ENCODE measurements at places on chromosomes 7 and 10.

DNA sequence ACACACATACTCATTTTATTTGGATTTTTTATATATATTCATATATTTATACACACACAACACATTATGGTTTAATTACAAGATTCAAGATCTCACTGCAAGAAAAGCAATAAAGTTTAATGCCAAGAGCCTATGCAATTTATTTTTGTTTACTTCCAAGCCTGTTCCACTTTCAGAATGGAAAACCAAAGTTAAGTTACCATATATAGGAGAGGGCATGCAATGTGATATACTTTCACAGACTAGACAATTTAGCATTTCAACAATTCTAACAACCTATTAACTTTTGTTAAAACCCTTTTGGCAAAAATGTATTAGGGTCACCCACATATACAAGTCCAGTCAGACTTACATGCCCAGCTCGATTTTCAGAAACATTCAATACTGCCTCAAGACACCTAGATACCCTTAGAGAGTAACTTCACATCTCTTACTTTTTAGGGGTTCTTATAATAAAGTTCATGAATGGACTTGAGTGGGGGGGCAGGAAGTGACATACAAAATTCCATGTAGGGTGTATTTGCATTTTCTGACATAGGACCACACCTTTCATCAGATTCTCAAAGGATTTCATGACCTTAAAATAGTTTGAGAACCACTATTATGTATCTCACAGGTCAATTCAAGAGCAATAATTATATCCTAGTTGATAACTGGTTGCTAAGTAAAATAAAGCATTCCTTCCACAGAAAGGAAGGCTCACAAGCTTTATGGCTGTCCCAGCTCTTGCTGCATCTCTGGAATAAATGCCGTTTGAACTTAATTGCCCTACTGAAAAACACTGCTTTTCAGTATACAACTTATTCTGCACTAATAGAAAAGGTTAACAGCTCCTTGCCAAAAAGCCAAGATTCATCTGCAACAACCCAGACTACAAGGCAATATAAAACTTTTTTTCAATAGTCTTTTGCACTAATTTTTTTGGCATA is 2.5 kb downstream of the P4HA1 start:
- no peak for DNase-seq

GRCh38 chr10:74643596-74643975 is 182.8 kb upstream of the KAT6B start:
- no peak for DNase-seq

DNA sequence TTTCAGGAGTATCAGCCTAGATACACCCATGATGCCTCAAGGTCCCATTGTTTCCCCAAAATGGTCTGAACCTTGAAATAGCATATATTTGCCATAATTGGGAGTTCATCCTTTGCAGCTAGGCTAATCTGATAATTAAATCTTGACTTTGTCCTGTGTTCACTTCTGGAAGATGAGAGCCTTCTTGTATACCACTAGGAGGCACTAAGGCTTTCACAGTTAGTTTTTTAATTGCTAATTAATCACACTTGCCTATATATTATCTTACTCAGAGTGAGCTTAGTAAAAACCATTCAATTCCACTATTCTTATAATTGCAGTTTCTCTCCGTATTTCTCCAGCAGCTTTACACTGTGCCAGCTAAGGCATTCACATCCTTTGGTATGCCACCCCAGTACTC is 48.7 kb upstream of the MAGI2 start:
- no peak for DNase-seq

DNA sequence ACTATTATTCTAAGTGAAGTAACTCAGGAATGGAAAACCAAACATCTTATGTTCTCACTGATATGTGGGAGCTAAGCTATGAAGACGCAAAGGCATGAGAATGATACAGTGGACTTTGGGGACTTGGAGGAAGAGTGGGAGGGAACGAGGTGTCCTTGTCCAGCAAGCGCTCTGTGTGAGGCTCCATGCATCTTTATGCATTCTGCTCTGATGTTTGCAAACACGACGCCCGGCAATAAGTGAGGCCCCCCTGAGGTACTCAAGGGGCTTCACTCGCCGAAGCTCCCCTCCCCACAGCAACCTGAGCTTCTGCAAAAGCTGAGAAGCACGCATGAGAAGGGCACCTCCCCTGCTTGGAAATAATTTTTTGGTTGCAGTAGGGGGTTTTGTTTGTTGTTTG is 103.3 kb downstream of the LHPP start:
- no peak for DNase-seq

GRCh38 chr7:28222636-28223035 is 42.0 kb upstream of the JAZF1 start:
- DNase-seq, result no peak

Data from putamen (tissue), 1 donor.